Fibroblast of pulmonary artery (primary cell): ENCODE measurements at places on chromosomes 2 and 18.

DNA sequence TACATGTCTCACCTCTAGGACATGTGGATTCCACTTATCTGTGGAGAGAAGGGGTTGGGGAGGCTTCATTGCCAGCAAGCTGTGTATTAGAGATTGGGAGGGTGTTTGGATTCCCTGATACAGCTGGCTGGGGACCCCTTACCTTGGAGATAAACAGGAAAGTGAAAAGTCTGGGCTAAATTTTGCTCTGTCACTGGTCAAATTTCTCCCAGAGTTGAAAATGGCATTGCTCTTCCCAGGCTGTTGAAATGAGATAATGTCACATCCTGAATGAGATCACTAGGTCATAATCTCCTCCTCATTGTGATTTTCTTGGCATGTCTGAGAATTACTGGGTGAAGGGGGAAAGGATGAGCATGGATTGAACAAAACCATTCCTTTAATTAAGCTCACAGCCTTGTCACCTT is 265.0 kb upstream of the PARD3B start:
- peak; percentile 19 for DNase-seq

DNA sequence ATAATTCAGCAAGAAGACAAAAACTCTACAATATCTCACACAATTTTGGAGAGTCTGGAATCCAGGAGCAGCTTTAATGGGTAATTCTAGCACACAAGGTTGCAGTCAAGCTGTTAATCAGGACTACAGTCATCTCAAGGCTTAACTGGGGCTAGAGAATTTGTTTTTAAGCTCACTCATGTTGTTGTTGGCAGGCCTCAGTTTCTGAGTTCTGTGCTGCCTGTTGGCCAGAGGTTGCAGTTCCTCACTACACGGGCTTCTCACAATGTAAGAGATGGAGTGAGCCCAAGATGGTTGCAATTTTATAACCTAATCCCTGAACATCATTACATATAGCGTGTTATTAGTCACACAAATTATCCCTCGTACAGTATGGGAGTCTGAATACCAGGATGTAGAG is 50.6 kb upstream of the TMEFF2 start:
- DNase-seq = no peak

- no peak for DNase-seq
Measured at GRCh38 chr2:240525802-240526201, 32.0 kb downstream of the ANKMY1 start.

- no peak for DNase-seq
Measured at GRCh38 chr2:31244101-31244500, 10.1 kb downstream of the EHD3 start.

- no peak for DNase-seq
Measured at GRCh38 chr2:220106065-220106464, 478.6 kb downstream of the SLC4A3 start.
